ENCODE measurements at places on chromosomes 1 and 21.

- DNase-seq: no peak
Observed at GRCh38 chr1:206722751-206723461, 38.2 kb downstream of the MAPKAPK2 start.

- no peak for DNase-seq
Observed at GRCh38 chr1:202085682-202086373, 36.9 kb upstream of the GPR37L1 start.

DNA sequence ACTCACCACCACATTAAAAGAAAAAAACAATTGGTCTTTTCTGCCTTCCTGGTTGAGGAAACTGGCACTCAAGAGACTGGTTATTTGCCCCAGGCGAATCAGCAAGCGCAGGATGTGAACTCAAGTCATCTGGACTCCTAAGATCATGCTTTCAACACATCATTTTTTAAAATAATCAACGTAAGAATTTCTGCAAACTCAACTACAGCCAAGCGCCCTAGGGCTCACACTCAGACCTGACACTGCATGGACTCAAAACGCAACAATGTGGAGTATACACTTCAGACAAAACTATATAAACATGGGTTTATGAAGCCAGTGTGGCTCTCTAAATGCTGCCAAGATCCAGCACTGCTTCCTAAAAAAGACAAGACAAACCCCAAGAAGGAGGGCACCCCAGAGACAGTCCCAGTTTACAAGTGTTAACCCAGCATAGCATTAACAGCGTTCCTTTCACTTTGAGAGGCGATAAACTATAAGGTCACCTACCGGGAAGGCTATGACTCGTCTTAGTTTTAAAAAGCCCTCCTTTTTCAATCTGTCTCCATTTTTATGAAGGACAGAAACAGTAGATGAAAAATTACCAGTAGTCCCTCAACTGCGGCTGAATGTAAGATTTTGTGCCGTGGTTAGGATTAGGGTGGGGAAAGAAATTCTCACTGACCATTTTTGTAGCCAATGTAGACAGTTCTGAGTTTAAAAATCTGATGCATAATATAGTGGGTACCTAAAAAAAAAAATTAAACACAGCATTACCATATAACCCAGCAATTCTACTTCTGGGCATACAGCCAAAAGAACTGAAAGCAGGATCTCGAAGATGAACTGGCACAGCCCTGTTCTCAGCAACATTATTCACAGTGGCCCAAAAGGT, 54.8 kb downstream of the SIPA1L2 start:
- no peak for DNase-seq

- no peak for DNase-seq
Observed at GRCh38 chr1:154466921-154467417, 35.0 kb upstream of the TDRD10 start.

DNA sequence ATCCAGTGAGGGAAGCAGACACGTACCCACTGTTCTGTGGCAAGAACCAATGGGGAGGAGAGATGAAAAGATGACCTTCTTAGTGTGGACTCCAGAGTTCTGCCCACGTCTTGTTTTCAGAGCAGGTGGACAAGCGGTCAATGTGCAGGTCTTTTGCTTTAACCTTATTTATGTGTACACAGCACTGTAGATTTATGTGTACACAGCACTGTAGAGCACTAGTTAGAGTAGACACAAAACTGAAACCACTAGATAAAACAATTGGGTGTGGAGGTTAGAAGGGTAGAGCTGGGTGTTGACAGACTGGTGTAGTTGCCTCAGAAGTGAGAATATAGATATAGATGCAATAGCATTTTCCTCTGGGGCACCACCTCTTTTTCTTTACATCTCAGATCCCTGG, 150.0 kb downstream of the MAGI3 start:
- no peak for DNase-seq

- no peak for DNase-seq
Observed at GRCh38 chr1:72221811-72222210, 60.5 kb downstream of the NEGR1 start.

DNA sequence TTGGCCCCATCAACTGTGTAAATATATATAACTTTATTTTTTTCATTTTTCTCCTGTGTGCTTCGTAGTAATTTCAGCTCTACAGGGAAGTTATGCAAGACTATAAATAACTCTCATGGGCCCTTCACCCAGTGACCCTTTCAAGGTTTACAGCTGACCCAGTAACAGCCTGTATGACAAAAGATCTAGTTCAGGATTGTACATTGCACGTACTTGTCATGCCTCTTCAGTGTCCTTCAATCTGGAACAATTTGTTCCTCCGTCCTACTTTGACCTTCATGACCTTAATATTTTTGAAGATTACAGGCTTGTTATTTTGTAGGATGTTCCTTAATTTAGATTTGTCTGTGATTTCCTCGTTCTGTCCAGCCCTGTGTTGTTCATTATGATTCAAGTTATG, 40.5 kb downstream of the BRINP2 start:
- DNase-seq: no peak

- no peak for DNase-seq
Observed at GRCh38 chr21:38777015-38777414, 28.7 kb upstream of the ETS2 start.

GRCh38 chr21:16330082-16330907, 600.5 kb downstream of the USP25 start:
- peak; percentile 81 for DNase-seq

DNA sequence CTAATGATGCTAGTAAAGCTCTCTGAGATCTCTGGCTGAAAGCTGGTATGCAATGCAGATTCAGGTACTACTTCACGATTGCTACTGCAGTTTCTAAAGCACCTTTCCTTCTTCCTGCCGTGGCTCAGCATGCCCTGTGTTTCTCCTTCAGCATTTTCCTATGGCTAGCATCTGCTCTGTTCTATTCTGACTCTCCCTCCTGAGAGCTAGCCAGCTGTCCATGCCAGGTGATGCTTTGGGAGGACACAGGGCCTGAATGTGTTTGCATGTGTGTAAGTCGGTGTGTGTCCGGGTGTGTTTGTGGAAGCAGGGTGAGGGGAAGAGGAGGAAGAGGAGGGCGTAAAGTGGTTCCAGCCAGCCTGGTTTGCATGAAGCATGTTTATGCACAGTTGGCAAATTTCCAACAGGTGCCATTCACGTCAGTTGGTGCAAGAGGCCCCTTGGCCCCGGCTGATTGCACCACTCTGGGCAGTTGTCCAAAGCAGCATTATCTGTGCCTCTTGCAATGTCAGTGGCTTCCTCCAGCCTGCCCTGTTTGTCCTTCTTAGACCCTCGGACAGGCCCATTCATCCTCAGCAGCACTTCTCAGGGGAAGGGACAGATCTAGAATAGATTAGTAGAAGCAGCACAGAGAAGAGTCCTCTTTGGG, 433.3 kb downstream of the DISC1 start:
- no peak for DNase-seq

GRCh38 chr1:106876384-106876783, 180.1 kb upstream of the PRMT6 start:
- no peak for DNase-seq

GRCh38 chr1:214429951-214430770, 121.2 kb downstream of the PTPN14 start:
- DNase-seq: no peak

GRCh38 chr1:58765006-58765405, 18.8 kb downstream of the JUN start:
- DNase-seq: no peak

Data from left lung (tissue), 14 donors.